ENCODE measurements at places on chromosomes 2 and 18.

- peak; percentile 83 for DNase-seq
These were observed 6.7 kb upstream of the ADCY3 start for GRCh38 chr2:24926602-24927252.

- DNase-seq = no peak
These were observed 38.5 kb downstream of the SPRED2 start for GRCh38 chr2:65393743-65394422.

- no peak for DNase-seq
These were observed 29.8 kb upstream of the RMP24 start for GRCh38 chr18:35942661-35943060.

- no peak for DNase-seq
These were observed 62.3 kb downstream of the PLEKHA3 start for GRCh38 chr2:178542569-178542968.

GRCh38 chr2:98170076-98170475 lies 83.1 kb downstream of the VWA3B start:
- DNase-seq = no peak

- DNase-seq = no peak
These were observed 504.4 kb downstream of the RIT2 start for GRCh38 chr18:42611134-42611533.

GRCh38 chr2:43754180-43754579 lies 19.7 kb upstream of the DYNC2LI1 start:
- DNase-seq = no peak

DNA sequence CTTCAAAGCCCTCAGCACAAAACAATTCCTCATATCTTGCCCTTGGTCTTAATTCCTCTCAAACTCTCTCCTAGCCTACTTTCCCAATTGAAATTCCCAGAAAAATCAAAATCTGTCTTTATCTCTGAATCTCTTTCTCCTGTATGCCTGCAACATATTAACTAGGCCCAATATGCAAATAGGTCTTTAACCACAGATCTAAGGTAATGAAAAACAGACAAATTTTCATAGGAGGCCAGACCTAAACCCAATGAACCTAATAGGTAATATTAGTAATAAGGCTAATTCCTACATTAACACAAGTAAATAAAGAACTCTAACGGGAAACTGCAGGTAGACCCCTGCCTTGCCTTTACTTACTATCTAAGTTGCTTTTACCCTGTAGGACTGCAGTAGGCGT lies 41.4 kb downstream of the WDR33 start:
- DNase-seq = no peak

DNA sequence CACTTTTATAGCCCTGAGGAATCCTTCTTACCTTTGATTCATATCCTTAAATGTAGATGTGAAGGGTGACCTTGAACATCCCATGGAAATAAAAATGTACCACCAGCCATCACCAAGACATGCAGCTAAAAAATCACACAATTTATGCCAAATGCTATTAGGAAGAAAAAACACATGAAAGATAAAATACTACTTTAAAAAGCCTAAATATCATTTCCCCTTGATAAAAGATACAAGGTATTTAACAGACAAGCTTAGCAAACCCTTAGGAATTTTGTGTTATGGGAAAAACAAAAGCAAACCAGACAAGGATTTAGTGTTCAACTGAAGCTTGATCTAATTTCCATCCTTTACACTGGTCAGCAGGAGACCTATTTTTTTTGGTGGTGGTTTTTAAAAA lies 255.0 kb downstream of the ICOS start:
- DNase-seq = no peak

DNA sequence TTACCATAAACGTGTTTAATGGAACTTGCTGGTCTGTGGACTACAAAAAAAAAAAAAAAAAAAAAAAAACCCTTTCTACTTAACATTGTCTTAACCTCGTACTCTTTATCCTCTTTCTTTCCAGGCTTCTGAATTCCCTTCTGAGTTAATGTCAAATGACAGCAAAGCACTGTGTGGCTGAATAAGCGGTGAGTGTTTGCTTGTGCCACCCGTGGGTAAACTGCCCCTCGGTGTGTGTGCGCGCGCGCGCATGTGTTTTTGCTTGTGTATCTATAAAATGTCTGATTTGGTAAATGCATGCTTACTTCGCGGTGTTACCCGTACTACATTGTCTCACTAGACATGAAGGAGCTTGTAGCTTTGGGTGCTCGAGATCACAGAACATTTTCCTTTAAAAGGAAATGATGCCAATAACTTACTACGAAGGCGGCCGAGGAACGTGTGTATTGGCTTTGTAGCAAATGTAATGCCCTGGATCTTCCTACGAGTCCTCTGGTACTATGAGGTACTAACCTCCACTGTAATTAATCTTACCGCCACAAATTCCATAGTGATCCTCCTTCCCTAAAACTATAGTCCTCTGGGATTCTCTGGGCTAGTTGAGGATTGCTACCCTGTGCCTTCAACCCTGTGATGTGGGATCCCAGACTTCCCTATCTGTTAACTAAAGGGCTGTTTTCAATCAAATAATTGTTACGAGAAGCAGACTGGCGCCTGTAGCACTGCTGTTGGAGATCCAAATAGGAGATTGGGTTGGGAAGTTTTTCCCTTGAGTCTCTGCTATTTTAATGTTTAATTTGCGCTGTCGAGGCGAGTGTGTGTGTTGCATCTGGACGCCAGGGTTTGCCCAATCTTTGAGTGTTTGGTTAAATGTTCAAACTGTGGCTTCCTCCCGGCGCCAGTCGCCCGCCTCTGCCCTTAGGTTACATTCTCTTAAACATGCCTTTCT lies 1.1 kb downstream of the ID2 start:
- DNase-seq = peak; percentile 60

- no peak for DNase-seq
These were observed 166.4 kb upstream of the FANCL start for GRCh38 chr2:58407487-58407886.

GRCh38 chr2:109457794-109458193 lies 156.0 kb downstream of the SEPTIN10 start:
- no peak for DNase-seq

DNA sequence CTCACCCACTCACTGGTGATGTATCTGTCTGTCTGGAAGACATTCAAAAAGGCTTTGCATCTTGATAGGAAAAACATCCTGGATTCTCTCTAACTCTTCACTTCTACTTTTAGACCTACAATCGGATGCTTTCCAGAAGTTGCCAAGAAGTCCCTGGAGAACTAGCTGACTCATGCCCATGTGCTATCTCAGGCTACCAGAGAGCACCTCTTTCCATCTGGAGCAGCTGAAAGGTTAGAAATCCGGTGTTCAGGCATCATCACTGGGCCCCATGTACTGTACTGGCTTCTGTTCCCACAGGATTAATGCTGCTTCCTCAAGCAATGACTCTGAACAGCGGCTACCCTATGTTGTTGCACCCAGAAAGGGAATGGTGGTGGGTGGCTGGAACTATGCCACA lies 259.0 kb downstream of the NBAS start:
- no peak for DNase-seq

Measured in activated CD4-positive, alpha-beta T cell treated with anti-CD3 and anti-CD28 coated beads, Interleukin-10, Interleukin-2, amounts not matched to agents 100 ng/mL and 50 ng/mL, durations not matched to agents 16 hours and 8 hours (primary cell).